ENCODE measurements at places on chromosomes 2 and 18. TPM values are rescaled to one million over a fixed set of nuclear protein-coding genes. Genes with fewer than 3 reads are reported as not detected.

GRCh38 chr2:469514-469913 is 181.6 kb upstream of the ALKAL2 start:
- DNase-seq = no peak

GRCh38 chr18:48292229-48292628 is 117.0 kb downstream of the ZBTB7C start:
- no peak for DNase-seq

DNA sequence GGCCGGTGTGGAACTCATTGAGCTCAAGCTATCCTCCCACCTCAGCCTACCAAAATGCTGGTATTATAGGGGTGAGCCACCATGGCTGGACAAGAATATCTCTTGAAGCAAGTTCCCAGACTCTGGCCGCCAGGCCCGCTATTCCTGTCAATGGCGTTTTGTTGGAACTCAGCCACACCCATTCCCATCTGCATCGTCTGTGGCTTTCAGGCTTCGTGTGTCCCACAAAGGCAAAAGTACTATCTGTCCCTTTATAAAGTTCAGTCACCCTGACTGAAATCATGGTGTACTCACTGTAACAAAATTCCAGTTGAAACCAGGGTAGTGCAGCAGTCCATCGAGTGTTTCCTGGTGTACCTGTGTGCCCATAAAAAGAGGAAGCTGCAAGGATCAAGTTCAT is 96.7 kb downstream of the SH3BP4 start:
- no peak for DNase-seq

- DNase-seq = no peak
Measured at GRCh38 chr18:21703241-21703820, 1.2 kb downstream of the ABHD3 start.

DNA sequence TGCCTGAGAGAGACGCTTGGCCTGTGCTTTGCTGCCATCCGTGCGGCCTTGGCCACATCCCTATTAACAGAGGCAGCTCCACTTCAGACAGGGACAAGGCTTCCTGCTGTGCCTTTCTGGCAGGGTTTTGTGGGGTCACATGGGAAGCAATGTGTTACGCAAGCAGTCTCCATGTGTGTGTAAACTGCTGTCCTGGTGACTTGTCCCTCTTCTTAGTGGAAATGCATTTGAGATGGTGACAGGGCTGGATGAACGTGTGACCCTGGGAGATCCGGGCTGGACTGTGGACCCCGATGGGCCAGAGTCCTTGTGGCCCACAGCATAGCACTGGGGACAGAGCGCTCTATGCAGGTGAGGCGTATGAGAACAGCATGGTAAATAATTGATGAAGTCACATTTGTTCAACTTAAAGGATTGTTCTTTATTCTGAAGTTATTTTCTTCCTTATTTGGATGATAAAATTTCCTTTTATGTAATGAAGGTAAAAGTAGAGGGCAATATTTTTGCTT is 23.2 kb downstream of the ASB1 start:
- DNase-seq = peak; percentile 35

- DNase-seq = no peak
Measured at GRCh38 chr2:152284398-152284797, 50.6 kb upstream of the FMNL2 start.

GRCh38 chr2:43482961-43483360 is 112.9 kb downstream of the THADA start:
- DNase-seq = no peak

- no peak for DNase-seq
Measured at GRCh38 chr18:78738076-78738690, 241.4 kb upstream of the SALL3 start.

DNA sequence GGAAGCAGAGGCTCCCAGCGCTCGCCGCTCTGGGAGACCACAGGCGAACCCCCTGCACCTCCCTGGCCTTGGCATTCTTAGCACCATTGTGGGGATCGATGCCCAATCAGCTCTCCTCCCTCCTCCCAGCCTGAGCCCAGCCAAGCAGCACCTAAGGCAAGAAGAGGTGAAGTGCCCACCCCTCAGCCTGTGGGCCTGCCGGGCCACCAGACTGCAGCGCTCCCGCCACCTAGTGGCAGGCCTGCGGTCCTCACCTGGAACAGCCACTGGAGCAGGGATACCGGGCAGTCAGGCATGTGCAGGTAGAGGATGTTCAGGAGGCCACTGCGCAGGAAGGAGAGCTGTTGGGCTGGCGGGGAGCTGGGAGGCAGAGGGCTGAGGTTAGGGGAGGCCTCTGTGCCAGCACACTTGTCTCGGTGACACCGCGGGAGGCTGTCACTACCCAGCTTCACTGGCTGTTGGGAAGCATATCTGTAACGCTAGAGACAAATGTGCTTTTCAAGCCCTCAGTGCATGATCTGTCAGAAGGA is 35.2 kb downstream of the FAM178B start:
- no peak for DNase-seq

DNA sequence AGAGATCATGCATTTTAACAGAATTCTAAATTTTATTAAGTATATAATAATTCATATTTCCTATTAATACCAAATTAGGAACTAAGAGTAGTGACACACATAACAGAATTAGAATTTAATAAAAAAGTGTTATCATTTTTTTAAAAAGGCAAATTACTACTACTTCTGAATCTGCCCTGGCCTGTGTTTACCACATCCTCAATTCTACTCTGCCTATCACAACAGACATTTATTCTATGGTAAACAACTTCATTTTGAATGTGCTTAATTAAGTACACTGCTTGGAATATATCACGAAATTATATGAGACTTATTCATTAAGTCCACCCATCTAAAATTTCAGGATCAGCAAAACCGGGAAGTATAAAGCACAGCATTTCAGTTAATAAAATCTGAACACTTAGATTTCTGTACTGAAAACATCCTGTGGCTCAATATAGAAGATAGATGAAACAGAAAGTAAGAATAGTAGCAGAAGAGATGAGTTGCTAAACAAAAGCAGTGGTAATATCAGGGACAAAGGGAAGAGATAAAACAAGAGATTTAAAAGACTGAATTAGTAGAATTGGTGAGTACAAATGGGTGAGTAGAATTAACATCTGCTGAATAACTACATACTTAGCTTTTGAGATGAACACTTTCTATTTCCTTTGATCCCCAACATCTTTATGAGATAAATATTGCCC is 3.7 kb downstream of the SMC6 start:
- DNase-seq = no peak

DNA sequence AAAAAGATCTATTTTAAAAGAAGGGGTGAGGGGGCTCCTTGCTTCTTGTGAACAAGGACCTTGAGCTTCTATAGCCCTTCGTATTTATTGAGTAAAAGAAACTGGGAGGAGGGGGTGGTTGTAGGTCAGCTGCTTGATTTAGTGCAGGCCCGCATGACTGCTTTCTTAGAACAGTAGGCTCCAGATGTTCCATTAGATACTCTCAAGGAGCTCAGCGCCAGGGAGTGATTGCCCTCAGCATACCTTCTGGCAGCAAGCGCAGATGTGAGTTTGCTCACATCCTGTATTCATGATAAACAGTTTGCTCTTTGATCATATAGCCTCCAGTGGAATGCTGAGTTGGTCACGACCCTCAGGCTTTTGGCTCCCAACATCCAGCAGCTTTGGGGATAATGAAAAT is 108.9 kb upstream of the XPO1 start:
- DNase-seq = no peak

GRCh38 chr2:26682155-26682554 is 10.4 kb upstream of the KCNK3 start:
- no peak for DNase-seq

DNA sequence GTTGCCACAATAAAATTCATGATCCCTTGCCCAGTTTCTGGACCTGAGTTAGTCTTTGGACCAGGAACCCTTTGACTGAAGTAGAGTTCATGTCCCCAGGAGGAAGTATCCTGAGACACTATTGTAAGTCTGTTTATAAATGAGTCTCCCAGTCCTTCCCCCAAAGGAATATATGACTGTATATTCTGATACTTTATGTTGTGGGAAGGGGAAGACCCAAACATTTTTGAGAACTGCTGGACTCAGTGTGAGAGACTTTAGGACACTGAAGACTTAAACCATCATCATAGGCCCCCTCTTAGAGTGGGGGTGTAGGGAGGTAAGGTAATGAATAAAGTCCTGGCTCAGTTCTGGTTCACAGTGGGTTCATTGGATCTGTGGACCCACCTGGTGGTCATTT is 28.6 kb upstream of the CXCR4 start:
- no peak for DNase-seq

DNA sequence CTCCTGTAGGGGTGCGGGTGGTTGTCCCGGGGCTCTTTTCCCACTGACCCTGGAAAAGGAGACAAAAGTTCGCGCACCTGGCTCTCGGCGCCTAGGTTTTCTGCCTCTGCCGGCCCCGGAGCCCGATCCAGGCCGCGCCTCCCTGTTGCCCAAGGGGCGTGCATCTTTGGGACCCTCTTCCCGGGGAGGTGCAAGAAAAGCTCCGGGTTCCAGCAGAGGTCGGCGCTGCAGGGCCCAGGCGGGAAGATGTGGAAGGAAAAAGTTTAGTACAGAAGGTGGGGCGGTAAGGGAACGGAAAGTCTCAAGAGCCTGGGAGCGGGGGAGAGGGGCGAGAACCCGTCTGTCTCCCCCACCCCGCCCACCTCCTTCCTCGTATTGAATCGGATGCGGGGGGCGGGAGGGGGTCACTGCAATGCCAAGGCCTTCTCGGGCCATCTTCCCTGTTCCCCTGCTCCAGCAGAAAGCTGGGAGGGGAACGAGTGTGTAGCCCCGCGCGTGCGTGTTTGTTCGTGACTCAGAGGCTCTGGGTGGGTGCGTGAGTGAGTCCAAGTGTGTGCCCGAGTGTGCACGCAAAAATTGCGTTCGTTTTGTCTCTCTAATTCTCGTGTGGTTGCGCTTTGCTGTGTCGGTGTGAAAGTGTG is 6.3 kb upstream of the EN1 start:
- no peak for DNase-seq

- DNase-seq = no peak
Measured at GRCh38 chr2:230737791-230738226, 25.2 kb downstream of the CAB39 start.

- DNase-seq = no peak
Measured at GRCh38 chr18:13451661-13452387, 233.3 kb downstream of the LDLRAD4 start.

GRCh38 chr18:10336749-10337350 is 117.6 kb upstream of the APCDD1 start:
- DNase-seq = no peak

- DNase-seq = peak; percentile 17
Measured at GRCh38 chr2:11175293-11175795, 20.1 kb downstream of the SLC66A3 start.

DNA sequence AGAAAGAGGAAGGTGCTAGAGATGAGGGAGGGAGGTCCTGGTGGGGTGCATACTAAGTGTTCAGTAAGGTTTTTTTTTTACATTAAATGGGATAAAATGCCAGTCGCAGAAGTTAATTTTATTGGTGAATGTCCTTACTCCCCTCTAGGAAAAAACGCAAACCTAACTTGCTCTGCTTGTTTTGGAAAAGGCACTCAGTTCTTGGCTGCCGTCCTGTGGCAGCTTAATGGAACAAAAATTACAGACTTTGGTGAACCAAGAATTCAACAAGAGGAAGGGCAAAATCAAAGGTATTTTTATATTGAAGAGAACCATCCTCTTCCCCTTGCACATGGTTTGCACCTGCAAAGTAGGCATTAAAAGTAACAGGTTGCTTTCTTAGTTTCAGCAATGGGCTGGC is 12.7 kb upstream of the IL18R1 start:
- DNase-seq = no peak

- DNase-seq = peak; percentile 41
Measured at GRCh38 chr2:240452462-240453256, 17.2 kb downstream of the GPC1 start.

- no peak for DNase-seq
Measured at GRCh38 chr2:238032755-238033337, 28.0 kb upstream of the SCLY start.

- DNase-seq = no peak
Measured at GRCh38 chr2:3040496-3041140, 337.0 kb downstream of the EIPR1 start.

DNA sequence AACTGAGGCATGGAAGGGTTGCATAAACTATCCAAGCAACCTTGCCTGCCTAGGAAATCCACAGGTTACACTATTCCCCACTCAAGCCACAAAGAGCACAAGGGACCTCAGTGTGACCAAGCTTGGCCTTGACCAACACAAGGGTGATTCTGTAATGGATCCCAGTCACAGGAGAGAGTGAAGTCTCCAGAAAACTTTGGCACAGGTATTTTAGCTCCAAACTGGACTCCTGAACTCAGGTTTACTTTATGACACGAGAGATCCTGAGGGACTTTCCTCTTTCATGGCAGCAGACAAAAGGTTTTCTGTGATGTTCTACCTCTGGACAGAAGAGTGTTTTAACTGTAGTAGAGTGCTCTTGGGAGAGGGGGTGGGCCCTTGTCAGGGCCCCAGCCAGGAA is 169.2 kb downstream of the TRABD2A start:
- DNase-seq = no peak

DNA sequence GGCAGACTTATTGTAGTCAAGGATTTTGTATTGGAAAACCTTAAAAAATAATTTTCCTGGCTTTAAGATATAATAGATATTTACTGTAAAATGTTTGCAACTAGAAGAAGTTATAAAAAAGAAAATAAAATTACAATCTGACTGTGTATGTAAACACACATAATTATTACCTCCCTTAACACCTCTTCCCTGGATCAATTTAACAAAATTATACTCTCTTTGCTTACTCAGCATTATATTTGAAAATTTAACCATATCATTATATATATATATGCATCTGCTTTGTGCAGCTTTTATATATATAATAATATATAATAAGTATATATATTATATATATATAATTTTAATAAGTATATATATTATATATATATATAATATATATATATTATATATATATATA is 131.7 kb upstream of the FAM98A start:
- no peak for DNase-seq

- no peak for DNase-seq
Measured at GRCh38 chr2:46134531-46135227, 162.5 kb upstream of the EPAS1 start.

GRCh38 chr2:4745056-4745991 is 946.9 kb upstream of the SOX11 start:
- DNase-seq = no peak

Gene CAVIN2
- 3.9 TPM for total RNA-seq

Gene TLX2
- 0.19 TPM for total RNA-seq

Gene LAMA1
- 0.83 TPM for total RNA-seq

Gene CHRNA1
- total RNA-seq = not detected

Gene PRKAG3
- total RNA-seq = not detected

Gene BABAM2
- total RNA-seq = 45.1 TPM

Gene CPO
- not detected for total RNA-seq

Gene ZNF512
- 24.4 TPM for total RNA-seq

Gene CFAP53
- total RNA-seq = 0.14 TPM

Gene UGT1A5
- not detected for total RNA-seq

Gene C1GALT1C1L
- not detected for total RNA-seq

Gene CUL3
- total RNA-seq = 78.2 TPM

Gene C1QL2
- total RNA-seq = not detected

Gene SRD5A2
- total RNA-seq = not detected

Gene PPP4R1
- total RNA-seq = 107 TPM

Gene TMEM247
- total RNA-seq = not detected

Gene TCF23
- not detected for total RNA-seq

Gene IER3IP1
- 14.8 TPM for total RNA-seq

Gene KHK
- total RNA-seq = 1.7 TPM
